ENCODE measurements at places on chromosomes 12 and 14.

DNA sequence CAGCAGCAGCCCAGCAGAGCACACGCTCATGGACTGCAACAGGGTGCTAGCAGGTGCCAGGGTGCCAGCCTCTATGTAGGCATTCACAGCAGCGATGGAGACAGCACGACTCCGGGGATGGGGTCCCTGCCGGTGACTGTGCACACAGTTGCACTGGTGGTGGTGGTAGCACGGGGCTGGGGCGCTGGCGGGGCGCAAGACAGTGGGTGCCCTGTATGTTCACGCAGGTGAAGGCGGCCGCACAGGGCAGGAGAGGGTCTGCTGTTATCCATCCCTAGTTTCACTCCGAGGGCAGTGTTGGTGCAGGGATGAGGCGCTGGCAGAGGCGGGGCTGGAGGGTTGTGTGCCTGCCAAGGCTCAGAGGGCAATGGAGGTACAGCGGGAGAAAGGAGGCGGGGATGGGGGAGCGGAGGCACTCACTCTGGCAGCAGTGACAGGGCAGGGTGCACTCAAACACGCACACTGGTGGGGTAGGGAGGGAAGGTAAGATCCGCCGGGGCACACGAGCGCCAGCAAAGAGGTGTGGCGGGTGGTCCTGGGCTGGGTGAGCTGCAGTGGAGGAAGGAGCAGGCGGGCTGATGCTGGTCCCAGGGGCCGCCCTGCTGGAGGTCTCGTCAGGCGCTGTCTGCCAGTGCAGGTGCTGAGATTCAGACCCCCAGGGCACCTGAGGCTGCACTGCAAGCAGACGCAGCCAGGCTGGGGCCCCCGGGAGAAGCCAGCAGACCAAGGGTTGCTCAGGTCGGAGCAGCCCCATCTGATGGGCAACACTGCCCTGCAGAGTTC, 76.7 kb downstream of the GALC start:
- no peak for DNase-seq

- DNase-seq: no peak
These were observed 895 bp upstream of the ANKS1B start for GRCh38 chr12:99985631-99986030.

- no peak for DNase-seq
These were observed 278.2 kb upstream of the RTL1 start for GRCh38 chr14:101181446-101182313.

GRCh38 chr12:24153079-24153478, 203.6 kb upstream of the SOX5 start:
- DNase-seq: no peak

DNA sequence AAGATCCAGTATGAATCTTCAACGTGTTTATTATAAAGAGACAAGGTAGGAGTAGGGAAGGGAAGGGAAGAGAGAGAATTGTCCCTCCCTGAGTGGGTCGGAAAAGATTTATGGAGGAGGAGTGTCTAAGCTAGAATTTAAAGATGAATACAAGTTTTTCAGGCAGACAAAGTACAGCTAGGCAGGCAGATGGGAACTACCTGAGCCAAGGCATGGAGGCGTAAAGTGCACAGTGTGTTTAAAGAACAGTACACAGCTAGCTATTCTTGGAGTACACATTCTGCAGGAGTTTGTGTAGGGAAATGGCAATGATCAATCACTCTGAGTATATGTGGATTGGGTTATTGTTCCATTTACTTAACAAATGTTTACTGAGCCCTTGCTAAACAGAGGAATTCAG, 20.1 kb downstream of the PLEKHG7 start:
- DNase-seq: no peak

GRCh38 chr12:132375747-132376463, 46.5 kb upstream of the GALNT9 start:
- DNase-seq: no peak

- DNase-seq: peak; percentile 60
These were observed 1.4 kb upstream of the FOS start for GRCh38 chr14:75277008-75277814.

DNA sequence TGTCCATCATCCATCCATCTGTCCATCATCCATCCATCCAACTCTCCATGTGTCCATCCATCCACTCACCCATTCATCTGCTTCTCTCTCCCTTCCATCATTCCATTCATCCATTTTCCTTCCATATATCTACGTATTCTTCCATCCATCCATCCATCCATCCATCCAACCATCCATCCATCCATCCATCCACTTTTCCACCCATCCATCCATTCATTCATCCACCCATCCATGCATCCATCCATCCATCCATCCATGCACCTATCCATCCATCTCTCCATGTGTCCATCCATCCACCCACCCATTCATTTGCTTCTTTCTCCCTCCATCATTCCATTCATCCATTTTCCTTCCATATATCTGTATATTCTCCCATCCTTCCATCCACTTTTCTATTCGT, 214.0 kb upstream of the RTL1 start:
- no peak for DNase-seq

GRCh38 chr14:51527073-51527472, 124.6 kb upstream of the FRMD6 start:
- DNase-seq: no peak

DNA sequence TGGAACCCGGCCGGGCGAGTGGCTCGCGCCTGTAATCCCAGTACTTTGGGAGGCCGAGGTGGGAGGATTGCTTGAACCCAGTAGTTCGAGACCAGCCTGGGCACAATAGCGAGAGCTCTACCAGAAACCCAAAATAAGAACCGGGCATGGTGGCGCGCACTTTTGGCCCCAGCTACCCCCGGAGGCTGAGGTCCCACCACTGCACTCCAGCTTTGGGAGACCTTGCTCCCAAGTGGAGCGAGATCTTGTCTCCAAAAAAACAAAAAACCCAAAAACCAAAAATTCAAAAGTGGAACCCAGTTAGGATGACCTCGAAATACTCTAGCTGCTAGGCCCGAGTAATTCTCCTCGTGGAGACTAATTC, 769 bp upstream of the VTI1B start:
- no peak for DNase-seq

DNA sequence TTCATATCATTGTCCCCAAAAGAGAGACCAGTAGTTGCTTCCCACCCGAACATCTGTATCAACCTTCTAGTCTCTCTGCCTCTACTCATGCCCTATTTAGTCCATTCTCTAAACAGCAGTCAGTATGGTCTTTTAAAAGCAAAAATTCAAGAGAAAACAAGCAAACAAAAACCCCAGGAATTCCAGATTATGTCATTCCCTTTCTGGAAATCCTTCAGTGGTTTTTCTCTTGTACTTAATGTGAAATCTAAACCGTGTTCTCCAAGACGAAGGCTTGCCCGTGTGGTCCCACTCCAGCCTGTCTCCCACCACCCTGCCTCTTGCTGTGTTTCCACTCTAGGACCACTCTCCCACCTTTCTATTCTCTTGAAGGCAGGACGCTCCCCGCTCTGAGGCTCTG, 90.8 kb downstream of the TMEM30B start:
- no peak for DNase-seq

DNA sequence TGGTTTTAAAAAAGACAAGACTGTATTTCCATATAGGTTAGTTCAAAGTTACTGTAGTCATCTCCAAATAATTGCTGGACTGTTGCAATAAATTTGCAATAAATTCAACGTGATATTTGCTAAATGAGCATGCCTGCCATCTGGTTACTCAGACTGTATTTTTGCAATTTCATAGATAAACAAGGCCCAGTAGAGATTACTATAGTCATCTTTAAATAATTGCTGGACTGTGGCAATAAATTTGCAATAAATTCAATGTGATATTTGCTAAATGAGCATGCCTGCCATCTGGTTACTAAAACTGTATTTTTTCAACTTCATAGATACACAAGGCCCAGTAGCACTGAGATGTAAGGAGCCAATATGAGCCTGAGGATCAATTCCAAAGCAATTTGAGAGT, 5.6 kb downstream of the NTN4 start:
- no peak for DNase-seq

DNA sequence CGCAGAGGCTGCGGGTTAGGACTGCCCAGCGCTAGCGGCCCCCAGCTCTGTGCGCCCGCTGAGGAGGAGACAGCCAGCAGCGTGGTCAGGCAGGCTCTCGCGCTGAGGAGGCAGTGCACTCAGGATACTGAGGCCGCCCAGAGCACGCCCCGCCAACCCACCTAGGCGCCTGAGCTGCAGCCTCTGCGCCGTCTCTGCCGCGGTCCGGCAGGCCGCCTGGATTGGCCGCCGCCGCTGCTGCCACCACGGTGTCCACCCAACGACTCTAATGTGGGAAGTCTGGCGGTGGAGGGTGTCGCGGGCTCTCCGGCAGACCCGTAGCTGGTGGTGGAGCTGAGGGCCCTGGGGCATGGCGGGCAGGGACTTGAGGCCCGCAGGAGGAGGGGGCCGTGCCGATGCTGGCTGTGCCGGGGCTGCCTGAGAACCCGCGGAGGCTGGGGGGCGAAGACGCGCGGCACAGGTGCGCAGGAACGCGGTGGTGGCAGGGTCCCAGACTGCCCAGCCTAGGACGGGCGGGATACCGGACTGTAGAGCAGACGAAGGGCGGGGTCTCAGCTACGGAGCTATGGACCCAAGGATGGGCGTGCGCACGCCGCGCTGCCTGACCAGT, 69.9 kb downstream of the ASCL4 start:
- no peak for DNase-seq

DNA sequence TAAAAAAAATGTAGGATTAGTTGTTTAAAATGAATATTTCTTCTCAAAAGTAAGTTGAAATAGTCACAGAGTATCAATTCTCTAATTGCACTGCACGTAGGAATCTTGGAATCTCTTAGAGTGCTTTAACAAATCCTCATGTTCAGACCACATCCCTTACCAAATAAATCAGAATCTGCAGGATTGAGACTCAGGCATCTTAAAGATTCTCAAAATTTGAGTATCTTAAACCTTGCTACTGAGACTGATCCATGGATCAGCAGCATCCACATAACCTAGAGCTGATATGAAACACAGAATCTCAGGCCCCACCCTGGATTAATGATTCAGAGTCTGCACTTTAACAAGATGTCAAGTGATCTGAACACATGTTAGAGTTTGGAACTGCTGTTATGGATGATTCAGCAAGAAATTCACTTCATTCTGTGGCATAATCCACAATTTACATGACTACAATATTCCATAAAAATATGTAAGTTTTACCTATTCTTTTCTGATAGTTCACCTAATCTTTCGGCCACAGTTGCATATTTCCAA, 58.7 kb downstream of the ADAMTS20 start:
- no peak for DNase-seq

DNA sequence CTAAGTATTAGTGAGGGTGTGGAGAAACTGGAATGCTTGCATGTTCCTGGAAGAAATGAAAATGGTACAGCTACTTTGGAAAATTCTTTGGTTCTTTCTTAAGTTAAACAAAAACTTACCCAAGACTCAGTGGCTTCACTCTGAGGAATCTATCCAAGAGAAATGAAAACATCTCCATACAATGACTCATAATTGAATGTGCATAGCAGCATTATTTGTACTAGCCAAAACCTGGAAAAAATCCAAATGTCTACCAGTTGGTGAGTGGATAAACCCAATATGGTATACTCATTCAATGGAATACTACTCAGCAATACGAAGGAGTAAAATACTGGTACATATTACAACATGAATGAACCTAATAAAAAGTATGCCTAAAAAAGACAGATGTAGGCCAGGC, 18.0 kb upstream of the CRACR2A start:
- no peak for DNase-seq

GRCh38 chr12:52083638-52083996, 4.1 kb downstream of the SMIM41 start:
- no peak for DNase-seq

- DNase-seq: no peak
These were observed 21.6 kb upstream of the GPR132 start for GRCh38 chr14:105086833-105087307.

DNA sequence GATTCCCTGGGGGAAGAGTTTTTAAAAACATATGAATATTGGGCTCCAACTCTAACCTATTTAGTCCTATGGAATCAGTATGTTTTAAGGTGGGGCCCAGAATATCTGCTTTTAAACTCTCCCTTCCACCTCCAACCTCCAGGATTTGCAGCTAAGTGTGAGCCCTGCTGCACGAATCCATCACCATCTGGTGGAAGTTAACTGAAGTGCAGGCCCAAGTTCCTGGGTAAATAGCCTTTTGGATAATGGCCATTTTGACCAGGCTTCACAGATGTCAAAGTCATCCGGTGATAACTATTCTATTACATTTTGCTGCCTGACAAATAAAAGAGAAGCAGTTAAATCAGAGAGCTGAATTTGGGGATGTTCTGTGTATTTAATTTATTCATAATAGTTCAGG, 58.1 kb upstream of the RMST start:
- peak; percentile 57 for DNase-seq

DNA sequence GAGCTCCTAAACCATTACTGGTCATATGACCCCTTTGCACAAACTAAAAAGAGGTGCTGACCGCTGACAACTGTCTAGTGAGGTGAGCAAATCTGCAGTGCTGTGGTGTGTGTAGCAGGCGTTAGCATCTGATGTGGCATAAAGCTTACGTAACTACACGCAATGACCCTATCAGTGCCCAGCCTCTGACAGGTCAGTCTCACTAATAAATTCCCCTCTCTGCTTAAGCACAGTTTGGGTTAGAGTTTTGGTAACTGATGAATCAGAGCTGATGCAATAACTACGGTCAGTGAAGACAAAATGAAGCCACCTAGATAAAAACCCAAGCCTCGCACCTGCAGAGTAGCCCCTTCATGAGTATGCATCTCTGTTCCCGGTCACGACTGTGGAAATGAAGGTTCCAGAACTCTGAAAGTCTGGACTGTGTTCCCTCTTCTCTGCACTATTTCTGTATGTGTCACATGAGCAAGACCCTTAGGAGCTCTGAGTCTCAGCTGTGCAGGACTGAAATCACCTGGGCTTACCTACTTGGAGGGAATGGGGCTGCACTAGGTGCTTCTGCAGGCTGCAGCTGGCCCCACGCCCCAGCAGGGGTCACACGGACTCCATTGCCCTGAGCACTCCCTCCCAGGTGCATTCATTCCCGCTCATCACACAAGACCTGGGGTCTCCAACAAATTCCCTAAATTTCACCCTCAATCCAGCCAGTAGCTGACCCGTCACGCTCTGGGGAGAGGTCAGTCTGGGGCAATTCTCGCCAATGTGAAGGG, 54.4 kb downstream of the RIMBP2 start:
- no peak for DNase-seq

DNA sequence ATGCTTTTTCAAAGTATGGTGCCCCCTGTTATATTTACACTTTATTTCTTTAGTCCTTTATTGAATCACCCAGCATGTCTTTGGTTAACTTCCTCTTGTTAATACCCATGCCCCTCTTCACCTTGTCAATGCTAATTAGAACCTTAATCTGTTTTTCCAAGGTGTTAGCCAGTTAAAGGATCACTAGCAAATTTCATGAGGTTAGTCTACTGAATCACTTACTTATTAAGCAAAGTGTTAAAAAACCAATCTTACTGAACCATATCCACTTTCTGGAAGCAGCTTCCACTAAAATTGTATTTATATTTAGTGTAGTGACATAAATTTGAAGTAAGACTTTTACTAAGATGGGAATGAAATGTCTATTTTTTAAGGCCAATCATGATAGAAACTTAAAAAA, 27.9 kb downstream of the TAOK3 start:
- DNase-seq: no peak

DNA sequence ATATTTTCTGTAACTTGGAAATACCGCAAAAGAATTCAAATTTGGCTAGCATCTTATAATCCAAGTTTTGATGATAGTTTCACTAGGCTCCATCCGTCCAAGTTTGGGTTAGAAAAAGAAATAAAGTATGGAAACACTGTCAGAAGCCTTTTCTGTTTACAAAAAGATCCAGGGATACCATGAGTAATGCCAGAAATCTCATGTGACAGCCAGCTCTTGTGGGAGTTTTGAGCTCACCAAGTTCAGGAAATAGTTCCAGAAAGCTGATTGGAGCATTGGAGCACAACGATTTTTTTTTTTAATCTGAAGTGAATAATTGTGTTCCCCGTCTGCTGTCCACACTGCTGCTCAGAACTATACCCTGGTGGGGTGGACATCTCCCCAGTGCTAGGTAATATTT, 229.7 kb upstream of the NPAS3 start:
- DNase-seq: no peak
